ENCODE measurements at places on chromosomes 6 and 20.

DNA sequence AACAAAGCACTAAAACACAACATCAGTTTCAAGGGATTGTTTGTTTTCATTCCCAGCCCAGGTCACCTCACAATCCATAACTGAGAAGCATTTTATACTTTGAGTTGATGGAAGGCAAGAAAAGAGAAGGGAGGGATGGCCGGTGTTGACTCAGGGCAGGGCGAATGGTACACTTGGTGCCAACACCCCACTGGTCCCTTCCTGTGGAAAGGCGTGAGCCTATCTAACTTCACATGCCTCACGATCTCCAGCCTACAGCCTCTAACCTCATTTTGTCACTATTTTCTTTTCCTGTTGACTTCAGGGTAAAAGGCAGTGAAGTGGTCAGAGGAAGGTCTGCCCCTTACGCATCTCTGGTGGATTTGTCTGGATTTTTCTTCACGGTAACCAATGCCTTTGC is 53.5 kb upstream of the SASH1 start:
- no peak for DNase-seq

DNA sequence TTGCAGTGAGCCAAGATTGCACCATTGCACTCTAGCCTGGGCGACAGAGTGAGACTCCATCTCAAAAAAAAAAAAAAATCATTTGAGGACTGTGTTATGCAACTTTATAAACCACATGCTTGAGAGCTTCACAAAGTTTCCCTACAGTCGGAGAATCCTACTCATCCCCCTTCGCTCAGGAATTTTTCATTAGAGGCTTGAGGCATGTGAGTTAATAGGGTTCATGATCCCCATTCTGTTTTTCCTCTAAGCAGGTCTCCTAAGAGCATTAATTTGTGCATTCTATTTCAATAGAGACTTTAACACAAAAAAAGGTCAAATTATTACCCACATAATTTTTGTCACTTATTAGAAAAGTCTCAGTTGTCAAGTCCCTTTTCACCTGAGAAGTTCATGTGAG is 103.7 kb upstream of the SOX4 start:
- no peak for DNase-seq

GRCh38 chr6:164072240-164072666 is 657.7 kb downstream of the QKI start:
- no peak for DNase-seq

GRCh38 chr6:17519120-17519519 is 81.0 kb upstream of the FAM8A1 start:
- no peak for DNase-seq

GRCh38 chr20:1449370-1449769 is 17.3 kb downstream of the NSFL1C start:
- DNase-seq, result no peak

Measured in SJSA1 (cell line).